LNCaP clone FGC (cell line): ENCODE measurements at places on chromosomes 12 and 14.

- no peak for DNase-seq
Measured at GRCh38 chr12:108665608-108666202, 32.0 kb upstream of the SELPLG start.

- no peak for DNase-seq
Measured at GRCh38 chr14:101370593-101371569, 190.4 kb upstream of the DIO3 start.

DNA sequence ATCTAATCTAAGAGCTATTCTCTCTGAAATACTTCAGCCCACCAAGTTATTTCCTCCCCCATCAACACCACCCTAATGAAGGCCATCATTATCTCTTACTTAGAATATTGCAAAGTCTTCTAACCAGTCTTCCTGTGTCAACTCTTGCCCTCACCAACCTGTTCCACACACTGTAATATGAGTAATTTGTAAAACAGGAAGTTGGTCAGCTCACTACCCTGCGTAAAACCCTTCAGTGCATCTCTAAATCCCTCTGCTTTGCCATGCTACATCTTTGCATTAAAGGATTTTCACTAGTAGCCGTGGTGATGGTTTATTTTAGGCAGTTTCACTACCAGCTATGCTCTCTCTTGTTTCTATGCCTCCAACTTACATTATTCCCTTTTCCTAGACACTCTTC is 70.0 kb downstream of the KIF21A start:
- DNase-seq = no peak

DNA sequence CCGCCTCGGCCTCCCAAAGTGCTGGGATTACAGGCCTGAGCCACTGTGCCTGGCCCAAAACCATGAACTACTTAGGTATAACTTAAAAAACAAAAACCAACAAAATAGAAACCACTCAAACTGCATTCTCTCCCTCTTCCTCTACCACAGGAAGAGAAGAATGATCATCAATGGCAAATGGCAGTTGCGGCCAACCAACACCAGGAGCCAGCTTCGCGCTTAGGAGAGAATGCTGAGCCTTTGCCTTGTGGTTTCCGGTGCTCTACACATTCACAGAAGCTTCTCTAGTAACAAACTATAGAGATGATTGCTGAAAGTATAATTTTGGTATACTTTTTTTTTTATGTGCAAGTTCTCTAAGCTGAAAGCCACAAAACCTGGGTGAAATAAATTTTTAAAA is 17.1 kb downstream of the CATSPERB start:
- DNase-seq = no peak

GRCh38 chr12:55965240-55965639 is 602 bp downstream of the PMEL start:
- no peak for DNase-seq

DNA sequence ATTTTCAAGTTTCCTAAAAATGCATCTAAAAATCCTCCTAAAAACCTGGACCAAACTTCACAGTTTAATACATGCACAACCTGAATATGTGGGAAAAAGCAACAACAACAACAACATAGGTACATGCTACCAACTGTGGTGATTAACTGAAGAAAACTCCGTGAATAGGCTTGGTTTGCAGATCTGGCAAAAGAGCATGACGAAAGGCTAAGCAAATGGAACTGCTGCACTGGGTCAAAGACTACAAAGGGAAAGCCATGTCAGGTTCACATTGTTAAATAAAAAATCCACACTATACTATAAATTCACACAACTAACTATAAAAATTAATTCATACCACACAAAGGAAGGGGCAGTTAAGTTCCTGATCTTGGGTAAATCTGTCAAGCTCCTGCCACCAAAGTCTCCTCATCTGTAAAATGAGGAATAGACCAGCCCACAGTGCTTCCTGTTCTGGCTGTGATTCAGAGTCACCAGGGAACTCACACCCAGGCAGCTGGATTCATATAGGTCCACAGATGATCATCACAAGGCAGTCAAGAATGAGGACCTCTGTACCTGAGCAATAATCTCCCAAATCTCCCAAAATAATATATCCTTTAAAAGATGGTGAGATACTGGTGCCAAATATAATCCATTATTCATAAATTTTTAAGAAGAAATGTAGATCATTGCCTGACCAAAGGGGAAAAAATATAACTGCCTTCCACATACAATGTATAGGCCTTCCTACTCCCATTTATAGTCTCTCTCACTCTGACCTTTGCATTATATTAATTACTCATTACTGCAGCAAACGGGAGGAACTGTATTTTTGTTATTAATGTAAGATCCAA is 7.0 kb downstream of the CORO1C start:
- no peak for DNase-seq

DNA sequence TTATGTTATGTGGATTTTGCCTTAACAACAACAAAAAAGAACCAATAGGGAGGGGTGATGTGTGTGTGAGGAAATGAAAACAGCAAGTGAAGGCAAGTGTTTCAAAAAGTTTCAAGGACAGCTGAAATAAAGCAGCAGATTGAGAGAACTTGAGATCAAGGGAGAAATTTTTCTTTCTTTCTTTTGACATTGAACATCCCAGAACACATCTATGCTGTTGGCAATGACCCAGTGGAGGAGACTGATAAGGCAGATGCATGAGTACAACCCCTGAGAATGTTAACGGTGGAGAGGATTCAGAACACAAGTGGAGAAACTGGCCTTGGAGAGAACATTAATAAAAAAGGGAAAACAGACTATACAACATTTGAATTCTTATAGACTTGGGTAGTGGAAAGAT is 2.9 kb downstream of the LLPH start:
- DNase-seq = no peak

GRCh38 chr12:91627225-91627624 is 444.6 kb upstream of the DCN start:
- no peak for DNase-seq

- DNase-seq = no peak
Measured at GRCh38 chr14:85248881-85249635, 280.9 kb upstream of the FLRT2 start.

DNA sequence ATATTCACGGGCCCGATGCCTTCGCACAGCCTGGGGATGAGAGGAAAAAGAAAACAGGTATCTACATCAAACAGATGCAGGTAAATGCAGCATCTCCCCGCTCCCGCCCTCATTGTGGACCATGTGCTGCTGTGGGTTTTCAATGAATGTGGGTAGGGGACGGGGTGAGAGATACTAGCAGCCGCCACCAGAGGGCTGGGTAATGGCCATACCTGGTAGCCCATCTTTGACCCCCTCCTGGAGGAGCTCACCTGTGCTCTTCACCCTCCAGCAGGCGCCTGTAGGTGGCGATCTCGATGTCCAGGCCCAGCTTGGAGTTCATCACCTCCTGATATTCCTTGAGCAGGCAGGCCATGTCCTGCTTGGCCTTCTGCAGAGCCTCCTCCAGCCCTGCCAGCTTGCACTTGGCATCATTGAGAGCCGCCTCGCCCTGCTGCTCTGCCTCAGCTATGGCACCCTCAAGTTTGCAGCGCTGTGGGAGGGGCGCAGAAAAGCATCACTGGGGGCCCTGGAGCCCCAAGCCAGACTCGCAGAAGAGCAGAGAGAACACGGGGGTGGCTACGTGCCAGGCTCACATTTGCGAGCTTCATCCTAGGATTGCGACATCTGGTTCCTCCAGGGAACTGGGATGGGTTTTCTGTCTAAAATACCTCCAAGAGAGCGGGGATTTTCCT is 10.2 kb downstream of the KRT82 start:
- no peak for DNase-seq

- no peak for DNase-seq
Measured at GRCh38 chr14:99677231-99678140, 6.6 kb upstream of the CYP46A1 start.

DNA sequence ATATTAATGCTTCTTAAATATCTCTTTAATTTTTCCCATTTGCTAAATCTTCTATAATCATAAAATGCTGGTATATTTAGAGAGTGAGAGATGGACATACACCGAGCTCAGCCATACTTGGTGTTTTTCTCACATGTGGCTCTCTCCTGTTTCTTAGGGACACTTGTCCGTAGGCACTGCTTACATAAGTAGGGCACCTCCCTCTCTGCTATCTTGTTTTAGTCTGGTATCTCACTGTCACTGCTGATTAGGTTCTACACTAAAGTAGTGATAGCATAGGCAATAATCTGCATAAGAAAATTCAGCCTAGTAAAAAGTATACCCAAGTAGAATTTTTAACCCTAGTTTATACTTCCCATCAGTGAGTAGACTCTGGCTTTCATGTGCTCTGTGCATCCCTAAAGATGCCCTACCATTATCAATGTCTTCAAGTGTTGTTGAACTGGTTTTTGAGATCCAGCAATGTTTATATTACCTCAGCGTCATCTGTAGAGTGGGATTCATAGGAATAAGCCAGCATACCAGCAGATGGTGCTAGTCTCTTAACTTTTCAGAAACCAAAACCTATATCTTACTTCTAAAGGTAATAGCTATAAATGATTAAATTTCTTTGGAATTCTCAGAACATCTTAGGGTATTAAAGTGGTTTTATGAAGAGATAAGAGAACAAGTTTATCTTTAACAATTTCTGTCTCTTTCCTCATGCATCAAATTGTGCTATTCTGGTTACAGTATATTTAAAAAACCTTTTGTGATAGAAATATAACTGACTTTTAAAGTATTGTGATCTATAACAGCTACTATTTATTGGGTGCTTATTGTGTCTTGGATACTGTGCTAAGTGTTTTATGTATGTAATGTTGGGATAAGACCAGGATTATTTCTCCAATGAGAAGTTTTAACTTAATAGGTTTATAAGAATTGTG is 32.9 kb downstream of the ARID2 start:
- peak; percentile 81 for DNase-seq

- DNase-seq = no peak
Measured at GRCh38 chr12:31220633-31221550, 105.1 kb downstream of the SINHCAF start.

GRCh38 chr14:91898372-91898771 is 31.0 kb upstream of the TC2N start:
- DNase-seq = no peak
